ENCODE measurements at places on chromosomes 5 and 9.

GRCh38 chr9:80787636-80788035, 901.7 kb downstream of the TLE1 start:
- no peak for DNase-seq

GRCh38 chr5:131436081-131436480, 172.2 kb downstream of the CDC42SE2 start:
- no peak for DNase-seq

DNA sequence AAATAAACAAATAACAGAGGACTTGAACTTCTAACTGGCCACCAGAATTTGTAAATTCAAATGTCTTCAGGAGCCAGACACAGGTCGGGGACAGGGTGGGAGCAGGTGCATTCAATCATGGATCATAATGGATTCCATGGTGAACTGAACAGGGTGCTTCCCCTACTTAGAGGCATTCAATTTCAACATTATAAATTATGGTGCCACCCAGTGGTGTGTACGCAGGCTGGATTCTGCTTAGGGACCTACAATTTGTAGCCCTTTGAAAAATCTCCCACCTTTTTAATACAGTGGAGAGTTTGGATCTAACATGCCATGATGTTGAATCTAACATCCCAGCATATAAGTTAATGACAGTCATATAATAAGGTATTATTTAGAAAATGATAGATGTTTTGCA, 22.3 kb downstream of the KLF9 start:
- DNase-seq, result no peak

- peak; percentile 78 for DNase-seq
These were observed 34.7 kb downstream of the SHOC1 start for GRCh38 chr9:111759762-111760639.

GRCh38 chr9:88280816-88281382, 107.3 kb upstream of the SPIN1 start:
- DNase-seq, result peak; percentile 4

- no peak for DNase-seq
These were observed 299.3 kb upstream of the POU5F2 start for GRCh38 chr5:94040591-94041148.

GRCh38 chr5:99460701-99461100, 531.9 kb upstream of the CHD1 start:
- no peak for DNase-seq

- DNase-seq, result no peak
These were observed 11.2 kb upstream of the GLDC start for GRCh38 chr9:6656614-6657300.

DNA sequence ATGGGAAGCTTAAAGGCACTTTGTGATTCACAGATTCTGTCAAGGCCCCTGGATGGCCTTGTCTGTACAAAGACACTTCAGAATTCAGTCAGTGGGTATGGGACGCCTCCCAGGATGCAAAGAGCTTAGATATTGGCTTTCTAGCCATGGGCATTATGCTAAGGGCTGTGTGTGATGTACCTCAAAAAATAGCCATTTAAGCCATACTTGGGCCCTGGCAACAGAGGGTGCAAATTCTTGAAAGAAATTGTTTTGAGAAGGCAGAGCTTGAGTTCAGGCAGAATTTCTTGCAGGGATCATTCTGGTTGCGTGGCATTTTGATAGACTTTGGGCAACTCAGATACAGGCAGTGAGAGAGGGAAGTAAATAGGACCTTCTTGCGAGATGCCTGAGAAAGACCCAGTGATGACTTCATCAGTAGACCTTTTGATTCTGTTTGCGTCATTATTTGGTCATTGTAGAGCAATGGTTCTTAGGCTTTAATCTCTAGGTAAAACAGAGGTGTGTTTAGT, 3.9 kb downstream of the CYFIP2 start:
- DNase-seq, result no peak

GRCh38 chr9:115964710-115965347, 188.8 kb upstream of the PAPPA start:
- DNase-seq, result no peak

- no peak for DNase-seq
These were observed 27.6 kb downstream of the TMEM245 start for GRCh38 chr9:109092051-109092580.

DNA sequence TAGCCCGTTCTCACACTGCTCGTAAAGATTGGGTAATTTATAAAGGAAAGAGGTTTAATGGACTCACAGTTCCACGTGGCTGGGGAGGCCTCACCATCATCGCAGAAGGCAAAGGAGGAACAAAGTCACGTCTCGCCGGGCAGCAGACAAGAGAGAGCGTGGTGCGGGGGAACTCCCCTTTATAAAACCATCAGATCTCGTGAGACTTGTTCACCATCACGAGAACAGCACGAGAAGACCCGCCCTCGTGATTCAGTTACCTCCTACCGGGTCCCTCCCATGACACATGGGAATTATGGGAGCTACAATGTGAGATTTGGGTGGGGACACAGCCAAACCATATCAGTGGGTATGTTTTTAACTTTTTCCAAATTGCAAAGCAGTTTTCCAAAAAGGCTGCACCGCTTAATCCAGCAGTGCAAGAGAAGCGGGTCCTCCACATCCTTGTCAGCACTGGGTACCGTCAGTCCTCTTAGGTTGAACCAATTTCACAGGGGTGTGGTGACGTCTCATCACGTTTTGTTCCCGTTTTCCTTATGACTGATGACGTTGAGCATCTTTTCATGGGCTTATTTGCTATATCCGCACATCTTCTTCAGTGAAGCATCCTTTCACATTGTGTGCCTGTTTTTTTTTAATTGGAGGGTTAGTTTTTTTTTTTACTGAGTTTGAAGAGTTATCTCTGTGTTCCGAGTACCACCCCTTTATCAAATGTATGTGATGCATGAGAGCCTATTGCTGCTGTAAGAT, 8.0 kb upstream of the FCN2 start:
- no peak for DNase-seq

- DNase-seq, result no peak
These were observed 269.8 kb upstream of the CDH9 start for GRCh38 chr5:27308153-27308552.

GRCh38 chr5:40714001-40714400, 34.3 kb downstream of the PTGER4 start:
- no peak for DNase-seq

- no peak for DNase-seq
These were observed 221.6 kb upstream of the CTNND2 start for GRCh38 chr5:12125895-12126294.

DNA sequence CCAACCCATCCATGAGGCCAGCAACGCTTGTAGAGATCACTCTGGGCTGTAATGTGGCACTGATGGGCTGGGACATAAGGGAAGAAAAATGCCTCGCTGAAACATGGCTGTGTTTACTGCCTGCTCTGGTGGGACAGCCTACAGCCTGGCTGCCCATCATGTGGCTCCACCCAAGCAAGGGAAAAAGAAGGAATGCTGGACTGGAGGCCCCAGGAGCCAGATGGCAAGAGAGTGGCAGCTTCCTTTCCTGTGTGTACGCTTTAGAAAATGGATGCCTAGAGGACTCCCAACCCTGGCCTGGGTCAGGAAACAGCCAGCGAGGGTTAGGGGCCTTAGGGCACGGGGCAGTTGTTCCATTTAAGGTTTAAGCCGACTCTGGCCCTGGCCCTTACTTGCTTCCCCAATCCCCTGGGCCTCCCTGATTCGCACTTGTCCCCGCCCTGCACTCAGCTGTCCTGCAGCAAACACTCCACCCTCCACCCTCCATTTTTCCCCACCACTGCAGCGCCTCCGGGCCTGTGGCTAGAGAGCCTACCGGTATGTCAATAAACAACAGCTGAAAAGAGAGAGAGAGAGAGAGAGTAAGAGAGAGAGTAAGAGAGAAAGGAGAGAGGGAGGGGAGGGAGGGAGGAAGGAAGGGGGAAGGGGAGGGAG, 819.4 kb downstream of the SEMA5A start:
- DNase-seq, result no peak

DNA sequence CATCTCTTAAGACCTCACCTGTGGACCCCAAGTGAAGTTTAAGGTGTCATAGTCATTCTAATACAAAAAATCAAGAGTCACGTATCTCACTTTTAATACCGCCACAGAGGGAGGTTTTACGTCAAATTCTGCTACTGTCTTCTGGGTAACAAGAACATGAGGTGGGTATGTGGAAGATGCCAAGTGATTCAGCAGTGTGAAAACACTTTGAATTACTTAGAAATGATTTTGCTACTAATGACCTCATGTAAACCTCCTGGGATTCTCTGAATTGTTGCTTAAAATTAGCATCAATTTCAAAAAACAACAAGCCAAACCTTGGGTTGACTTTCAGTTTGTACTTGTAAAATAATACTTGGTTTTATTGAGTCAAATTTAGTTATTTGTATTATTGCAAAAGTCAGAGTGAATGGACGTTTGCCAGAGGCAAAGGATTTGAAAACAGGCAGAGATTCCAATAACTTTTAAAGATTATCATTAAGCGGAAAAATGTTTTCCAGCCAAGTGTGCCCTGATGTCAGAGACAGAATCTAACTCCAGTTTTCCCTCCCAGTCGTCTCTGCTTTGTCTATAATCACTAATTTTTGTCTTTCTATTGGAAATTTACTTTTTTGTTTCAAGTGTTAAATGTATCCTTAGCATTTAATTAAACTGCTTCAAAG, 8.8 kb downstream of the DMRT2 start:
- no peak for DNase-seq

Data from NCI-H524 (cell line).